ENCODE measurements at places on chromosomes 1 and 21.

GRCh38 chr1:18537386-18538306 lies 56.9 kb downstream of the KLHDC7A start:
- DNase-seq: no peak

GRCh38 chr1:230159580-230159979 lies 92.5 kb downstream of the GALNT2 start:
- DNase-seq: no peak

DNA sequence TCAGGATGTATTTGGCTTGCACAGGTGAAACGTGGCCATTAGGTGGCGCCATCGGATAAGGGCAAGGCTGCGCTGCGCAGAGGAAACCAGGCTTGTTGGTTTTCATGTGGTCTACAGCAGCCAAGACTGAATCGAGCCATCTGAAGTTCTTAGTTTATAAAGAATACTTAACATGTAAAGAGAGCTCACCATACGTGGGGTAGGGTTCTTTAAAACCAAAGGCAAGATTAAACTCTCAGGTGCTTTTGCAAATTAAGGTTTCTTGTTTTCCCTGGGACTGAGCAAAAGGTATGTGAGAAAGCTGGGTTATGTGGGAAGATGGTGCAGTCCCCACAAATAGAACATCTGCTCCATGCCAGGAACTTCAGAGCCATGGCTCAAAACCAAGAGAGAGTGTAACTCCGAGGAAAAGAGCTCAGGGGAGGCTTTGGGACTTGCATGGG lies 9.3 kb downstream of the MASP2 start:
- peak; percentile 54 for DNase-seq

- DNase-seq: no peak
Observed at GRCh38 chr1:67503974-67504373, 73.8 kb upstream of the SERBP1 start.

DNA sequence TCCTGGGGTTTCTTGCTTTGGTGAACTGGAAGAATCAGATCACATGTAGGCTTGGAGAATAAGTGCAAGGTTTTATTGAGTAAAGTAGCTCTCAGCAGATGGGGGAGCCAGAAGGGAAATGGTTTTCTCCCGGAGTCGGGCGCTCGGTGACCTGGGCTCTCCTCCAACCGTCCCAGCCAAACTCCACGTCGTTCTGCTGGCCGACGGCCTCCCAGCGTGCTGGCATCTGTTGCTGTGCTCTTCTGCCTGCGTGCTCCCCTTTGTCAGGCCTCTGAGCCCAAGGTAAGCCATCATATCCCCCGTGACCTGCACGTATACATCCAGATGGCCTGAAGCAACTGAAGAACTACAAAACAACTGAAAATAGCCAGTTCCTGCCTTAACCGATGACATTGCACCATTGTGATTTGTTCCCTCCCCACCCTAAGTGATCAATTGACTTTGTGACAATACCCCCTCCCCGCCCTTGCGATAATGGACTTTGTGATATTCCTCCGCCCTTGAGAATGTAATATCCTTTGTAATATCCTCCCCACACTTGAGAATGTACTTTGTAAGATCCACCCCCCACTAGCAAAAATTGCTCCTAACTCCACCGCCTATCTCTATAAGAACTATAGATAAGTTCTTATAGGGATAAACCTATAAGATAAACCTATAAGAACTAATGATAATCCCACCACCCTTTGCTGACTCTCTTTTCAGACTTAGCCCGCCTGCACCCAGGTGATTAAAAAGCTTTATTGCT lies 88.3 kb downstream of the SMYD3 start:
- no peak for DNase-seq

GRCh38 chr1:90717665-90718410 lies 736 bp upstream of the BARHL2 start:
- DNase-seq: no peak

DNA sequence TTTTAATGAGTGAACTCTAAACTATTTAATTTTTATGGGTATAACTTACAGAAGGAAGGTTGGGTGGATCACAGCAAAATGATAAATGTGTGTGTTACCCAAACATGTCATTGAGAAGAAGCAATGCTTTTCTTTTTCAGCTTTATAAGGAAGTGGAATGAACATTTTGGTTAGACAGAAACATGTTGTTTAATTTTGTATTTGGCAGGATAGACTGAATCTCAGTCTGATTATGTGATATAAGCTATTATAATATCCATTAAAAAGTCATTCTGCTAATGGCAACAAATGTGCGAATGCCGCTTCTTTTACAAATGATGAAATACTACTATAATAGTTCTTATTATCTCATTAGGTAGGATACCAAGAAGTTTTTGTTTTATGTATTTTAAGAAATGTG lies 281.9 kb upstream of the ZRANB2 start:
- DNase-seq: no peak

DNA sequence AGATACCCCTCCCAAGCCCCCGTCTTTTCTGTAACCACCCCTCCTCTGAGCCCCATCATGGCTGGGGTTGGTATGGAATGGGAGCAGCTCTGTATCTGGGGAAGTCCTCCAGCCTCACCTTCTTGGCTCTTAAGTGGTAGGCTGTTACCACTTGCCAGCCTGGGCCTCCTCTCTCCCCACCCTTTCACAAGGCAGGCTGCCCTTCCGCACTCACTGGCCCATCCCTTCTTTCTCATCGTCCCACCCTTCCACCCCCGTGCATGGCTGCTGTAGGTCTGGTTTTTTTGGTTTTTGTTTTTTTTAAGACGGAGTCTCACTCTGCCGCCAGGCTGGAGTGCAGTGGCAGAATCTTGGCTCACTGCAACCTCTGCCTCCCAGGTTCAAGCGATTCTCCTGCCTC lies 5.2 kb downstream of the CYB561D1 start:
- no peak for DNase-seq

GRCh38 chr21:37001441-37001840 lies 5.1 kb upstream of the RIPPLY3 start:
- DNase-seq: no peak

DNA sequence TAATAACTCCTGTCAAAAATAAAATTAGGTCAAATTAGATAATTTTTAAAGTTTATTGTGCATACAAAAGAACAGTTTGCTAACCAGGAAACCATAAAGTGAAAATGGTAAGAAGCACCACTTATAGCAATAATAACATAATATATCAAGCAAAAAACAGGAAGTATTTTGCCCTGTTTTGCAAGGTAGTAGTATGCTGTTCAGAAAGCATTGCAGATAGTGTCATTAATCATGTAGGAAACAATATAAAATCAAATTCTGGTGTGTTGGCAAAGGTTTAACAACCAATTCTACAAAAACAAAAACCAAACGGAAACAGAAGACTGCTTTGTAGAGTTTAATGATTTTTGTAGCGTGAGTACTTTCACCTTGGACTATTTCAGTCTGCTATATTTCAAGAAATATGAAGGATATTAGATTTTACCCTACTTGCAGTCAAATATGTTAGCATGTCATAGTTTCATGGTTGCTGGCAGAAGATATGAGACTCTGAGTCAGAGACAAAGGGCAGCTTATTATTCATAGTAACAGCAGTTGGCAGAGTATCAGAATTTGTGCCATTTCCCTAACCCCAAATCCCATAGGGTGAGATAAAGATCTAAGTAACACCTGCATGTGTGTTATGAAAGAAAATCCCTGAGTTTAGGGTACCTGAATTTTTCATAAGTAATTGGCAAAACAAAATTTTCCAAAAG lies 729.0 kb upstream of the BRINP3 start:
- DNase-seq: no peak

DNA sequence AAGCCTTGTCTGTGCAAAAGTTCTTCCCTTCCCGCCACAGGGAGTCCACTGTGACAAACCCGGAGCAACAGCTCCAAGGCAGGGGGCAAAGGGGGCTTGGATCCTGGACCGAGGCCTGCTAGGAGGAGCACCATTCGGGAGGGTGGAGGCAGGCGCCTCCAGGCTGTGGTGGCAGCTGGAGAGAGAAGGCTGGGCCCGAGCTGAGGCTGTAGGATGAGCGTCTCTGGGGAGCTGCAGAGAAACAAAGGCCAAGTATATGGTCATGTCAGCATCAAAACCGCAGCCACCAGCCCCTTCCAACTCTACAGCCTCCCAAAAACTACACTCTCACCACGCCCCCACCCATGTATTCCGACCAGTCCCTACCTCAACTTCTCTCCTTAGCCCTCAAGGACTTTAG lies 579 bp downstream of the SH3BP5L start:
- DNase-seq: no peak

DNA sequence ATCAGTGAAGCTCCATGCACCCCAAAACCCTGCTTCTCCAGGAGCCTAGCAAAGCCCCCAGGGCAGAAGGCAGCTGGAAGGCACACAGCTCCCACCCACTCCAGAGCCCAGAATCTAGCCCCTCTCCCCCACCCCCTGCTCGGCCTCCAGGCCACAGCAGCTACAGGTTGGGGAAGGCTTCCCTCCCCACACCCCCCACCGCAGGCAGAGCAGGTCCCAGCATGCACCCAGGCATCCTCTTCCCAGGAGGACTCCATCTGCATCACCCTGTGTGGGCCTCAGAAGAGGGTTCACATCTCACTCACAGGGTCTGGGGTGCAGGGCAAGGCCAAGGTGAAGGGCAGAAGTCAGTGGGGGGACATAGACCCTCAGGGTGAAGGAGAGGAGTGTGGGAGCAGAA lies 719 bp downstream of the S100A14 start:
- no peak for DNase-seq

DNA sequence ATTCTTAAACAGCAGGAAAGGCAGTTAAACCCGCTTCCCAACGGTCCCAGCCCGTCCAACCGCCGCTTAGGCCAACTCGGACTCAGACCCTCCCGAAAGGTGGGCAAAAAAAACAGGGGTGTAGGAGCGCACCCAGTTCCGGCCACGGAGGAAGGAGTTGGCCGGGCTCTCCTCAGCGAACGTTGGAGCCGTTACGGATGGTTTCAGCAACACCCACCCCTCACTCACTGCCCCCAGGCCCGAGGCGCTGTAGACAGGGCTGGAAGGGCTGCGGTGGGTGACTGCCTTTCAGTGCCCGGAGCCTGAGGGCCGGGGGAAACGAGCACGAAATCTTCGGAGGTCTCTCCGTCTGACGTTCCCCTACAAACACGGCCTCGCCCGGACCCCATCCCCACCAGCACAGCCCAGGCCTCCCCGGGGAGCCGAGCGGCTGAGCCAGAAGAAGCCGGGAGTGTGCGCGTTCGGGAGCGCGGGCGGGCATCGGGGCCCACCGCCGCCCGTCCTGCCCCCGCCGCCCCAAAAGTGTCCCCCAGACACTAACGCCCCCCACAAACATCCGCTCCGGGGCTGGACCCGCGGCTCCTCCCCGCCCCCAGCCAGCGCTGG lies 1.3 kb downstream of the KDM5B start:
- no peak for DNase-seq

- DNase-seq: no peak
Observed at GRCh38 chr1:43363935-43364525, 3.8 kb downstream of the ELOVL1 start.

- DNase-seq: no peak
Observed at GRCh38 chr1:79807816-79808215, 801.3 kb upstream of the ADGRL4 start.

DNA sequence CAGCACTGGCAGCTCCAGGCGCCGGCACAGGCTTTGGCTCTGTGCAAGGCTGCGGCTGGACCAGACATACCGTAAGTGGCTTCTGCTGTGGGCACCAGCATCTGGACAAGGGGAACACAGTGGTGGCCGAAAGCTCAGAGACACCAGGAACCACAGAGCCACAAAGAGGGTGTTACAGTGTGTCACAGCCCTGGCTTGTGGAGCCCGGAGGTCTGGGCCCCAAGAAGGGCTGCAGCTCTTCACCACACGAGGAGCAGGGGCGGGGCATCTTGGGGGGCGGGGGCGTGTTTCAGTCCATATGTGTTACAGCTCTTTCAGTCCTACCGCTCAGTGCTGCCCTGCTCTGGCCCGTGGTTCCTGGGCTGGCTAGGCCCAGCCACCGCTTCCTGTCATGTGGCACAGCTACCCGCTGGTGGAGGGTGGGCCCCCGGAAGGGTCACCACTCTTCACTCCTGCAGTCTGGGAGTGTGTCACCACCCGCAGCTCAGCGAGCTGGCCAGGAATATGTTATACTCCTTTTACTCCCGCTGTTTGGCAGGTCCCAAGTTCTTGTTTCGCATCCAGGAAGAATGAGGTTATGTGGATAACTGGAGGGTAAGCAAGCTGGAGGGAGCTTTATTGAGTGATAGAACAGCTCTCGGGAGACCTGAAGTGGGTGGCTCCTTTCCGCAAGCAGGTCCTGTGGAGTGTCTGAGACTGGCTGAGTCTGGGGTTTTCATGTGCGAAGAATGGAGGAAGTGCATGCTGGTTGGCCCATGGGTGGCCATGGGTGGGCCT lies 3.3 kb upstream of the LSM10 start:
- DNase-seq: no peak

DNA sequence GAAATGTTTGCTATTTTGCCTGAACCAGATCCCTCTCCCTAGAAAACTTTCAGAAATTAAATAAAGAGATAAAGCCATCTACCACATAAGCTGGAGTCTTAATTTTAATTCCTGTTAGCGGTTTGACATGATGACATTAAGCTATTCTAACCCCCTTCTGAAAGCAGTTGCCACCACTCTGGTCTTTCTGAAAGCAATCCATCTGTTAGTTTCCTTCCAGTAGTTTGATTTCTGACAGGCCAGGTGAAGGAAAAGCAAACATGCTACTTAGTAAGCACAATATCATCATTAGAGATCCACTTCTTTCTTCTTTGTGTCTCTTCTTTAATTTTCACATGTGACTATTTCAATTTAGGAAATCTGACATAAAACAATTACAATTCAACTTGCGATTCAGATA lies 39.9 kb downstream of the RGL1 start:
- no peak for DNase-seq

GRCh38 chr1:184823080-184823479 lies 68.4 kb upstream of the EDEM3 start:
- no peak for DNase-seq

GRCh38 chr1:26923711-26924110 lies 2.2 kb downstream of the NUDC start:
- DNase-seq: no peak

DNA sequence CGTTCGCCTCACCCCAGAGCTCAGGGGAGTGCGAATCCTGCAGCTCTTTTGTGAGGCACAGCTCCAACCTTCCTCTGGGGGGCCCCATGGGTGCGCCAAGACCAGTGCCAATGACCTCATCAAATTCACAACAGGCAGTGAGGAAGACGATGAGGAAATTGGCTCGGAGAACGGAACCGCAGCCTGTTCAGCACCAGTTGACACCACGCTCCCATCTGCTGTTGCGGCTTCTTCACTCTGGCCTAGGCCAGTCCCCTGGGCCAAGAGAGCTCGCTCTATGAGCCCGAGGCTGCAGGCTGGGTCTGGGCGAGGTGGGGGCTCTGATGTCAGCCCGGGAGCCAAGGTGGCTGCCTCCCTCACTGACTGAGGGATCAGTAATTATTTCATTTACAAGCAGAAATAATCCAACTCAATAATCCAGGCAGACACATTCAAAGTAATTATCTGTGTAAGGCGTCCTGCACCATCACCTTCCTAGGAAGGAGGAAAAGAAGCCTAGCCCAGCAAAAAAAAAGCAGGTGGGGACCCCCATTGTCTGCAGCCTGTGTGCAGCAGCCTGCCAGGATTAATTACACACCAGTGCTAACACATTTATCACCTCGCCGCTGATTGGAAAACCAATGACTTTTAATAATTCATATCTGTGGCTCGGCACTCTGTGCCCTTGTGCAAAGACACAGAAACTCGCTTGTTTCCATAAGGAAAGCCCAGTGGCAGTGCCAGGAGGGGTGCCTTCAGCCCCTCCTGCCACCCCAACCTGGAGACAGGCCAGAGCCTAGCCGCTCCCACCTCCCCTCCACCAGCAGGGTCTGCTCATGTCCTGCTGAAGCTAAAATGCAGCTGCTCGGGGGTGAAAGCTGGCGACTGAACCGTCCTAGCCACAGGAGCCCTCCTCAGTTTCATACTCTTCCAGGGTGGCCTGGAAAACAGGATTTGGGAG lies 1.9 kb downstream of the PLEKHA6 start:
- no peak for DNase-seq

Measured in fibroblast of skin of left quadriceps (primary cell).